ENCODE measurements at places on chromosomes 2 and 18.

DNA sequence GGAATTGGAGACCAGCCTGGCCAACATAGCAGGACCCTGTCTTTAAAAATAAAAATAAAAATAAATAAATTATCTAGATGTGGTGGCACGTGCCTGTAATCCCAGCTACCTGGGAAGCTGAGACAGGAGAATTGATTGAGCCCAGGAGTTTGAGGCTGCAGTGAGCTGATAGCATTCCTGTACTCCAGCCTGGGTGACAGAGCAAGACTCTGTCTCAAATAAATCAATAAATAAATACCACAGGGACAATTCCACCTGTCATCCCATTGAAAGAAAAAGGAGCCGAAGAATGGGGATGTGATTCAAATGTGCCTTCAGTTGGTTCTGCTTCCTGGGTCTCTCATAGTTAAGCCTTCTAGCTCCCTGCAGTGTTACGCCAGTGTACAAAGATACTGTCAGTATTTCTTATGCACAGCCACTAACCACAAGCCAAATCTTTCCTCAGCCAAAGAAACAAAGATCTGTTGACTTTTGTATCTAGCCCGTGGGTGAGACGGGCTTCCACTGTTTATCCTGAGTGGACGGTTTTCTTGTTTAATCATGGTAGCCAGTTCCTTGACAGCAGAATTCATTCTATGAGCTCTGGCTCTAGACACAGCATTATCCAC is 12.6 kb downstream of the LGALSL start:
- H3K4me3 ChIP-seq: no peak overlapping the region
- H3K27ac ChIP-seq: no peak overlapping the region
- no peak for DNase-seq

GRCh38 chr2:96140941-96141623 is 2.8 kb upstream of the ASTL start:
- no peak overlapping the region for H3K27ac ChIP-seq
- H3K4me1 ChIP-seq: peaks cover 8% of the 10 kb centered on the region
- no peak for DNase-seq
- H3K36me3 ChIP-seq: no peaks in the 10 kb centered on the region

DNA sequence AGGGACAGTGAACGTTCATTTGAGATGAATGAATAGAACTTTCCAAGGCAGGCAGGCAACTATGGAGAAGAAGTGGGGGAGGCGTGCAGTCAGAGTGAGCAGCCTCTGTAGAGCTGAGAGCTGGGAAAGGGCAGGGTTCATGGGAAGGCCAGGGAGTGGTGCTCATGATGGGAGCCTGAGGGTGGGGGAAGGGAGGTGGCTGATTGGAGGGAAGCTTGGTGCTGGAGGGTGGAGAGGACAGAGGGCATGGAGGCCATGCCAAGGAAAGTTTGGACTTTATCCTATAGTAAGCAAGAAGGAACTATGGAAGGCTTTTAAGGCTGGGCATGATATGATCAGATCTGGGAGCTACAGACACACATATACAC is 47.6 kb upstream of the LGALSL start:
- peak overlapping the region; percentile 98 for H3K27ac ChIP-seq
- no peaks in the 10 kb centered on the region for H3K36me3 ChIP-seq
- peaks cover 5% of the 10 kb centered on the region for H3K27me3 ChIP-seq

DNA sequence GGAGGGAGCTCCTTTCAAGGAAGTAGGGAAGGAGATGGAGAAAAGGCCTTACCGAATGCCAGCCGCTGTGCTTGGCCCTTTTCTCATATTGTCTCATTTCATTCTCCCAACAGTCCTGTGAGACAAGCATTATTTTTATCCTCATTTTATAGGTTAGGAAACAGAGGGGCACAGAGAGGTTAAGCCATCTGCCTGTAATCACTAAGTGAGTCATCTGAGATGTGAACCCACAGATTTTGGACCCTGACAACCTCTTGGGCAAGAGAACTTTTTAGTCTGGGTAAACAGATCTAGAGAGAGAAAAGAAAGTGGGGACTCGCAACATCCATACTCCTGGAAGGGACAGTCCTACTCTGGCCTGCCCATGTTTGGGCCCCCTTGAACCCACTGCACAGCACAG is 91.7 kb upstream of the LCLAT1 start:
- H3K4me1 ChIP-seq: no peaks in the 10 kb centered on the region
- H3K36me3 ChIP-seq: no peaks in the 10 kb centered on the region
- no peak overlapping the region for H3K4me3 ChIP-seq
- no peak overlapping the region for H3K27ac ChIP-seq
- H3K27me3 ChIP-seq: peaks cover 7% of the 10 kb centered on the region

DNA sequence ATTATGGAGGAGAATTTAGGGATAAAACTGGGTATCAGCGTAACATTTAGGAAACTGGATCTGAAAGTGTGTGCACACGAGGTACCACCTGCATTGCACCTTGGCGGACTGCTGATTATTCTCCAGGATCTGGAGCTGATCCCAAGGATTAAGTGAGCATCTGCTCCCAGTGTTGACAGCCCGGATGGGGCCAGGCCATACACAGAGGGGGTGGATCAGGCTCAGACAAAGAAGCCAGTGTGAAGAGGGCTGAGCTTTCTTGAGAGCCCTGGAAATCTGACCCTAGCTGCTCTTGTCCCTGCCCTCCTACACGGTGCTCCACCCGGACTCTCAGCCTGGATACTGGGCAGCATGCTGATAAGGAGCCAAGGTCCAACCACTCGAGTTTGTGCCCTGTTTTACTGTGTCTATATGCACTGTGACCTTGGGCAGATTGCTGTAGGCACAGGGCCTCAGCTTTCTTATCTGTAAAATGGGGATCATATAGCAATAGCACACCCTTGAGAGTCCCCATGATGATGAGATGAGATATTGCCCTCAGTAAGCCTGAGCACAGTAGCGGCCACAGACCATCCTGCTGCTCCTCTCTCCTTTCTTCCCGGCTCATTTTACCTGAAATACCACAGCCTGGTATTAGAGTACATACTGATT is 396.8 kb upstream of the CELF4 start:
- H3K36me3 ChIP-seq: no peaks in the 10 kb centered on the region
- DNase-seq: no peak
- peaks cover 7% of the 10 kb centered on the region for H3K27me3 ChIP-seq
- no peak overlapping the region for H3K27ac ChIP-seq
- no peaks in the 10 kb centered on the region for H3K4me1 ChIP-seq

- H3K27me3 ChIP-seq: peaks cover 17% of the 10 kb centered on the region
- peaks cover 6% of the 10 kb centered on the region for H3K36me3 ChIP-seq
- peak overlapping the region; percentile 39 for H3K27ac ChIP-seq
- H3K4me1 ChIP-seq: peaks cover 20% of the 10 kb centered on the region
- H3K4me3 ChIP-seq: no peak overlapping the region
These were observed 8.6 kb downstream of the DNAJB2 start for GRCh38 chr2:219287580-219288265.

GRCh38 chr2:162320864-162321517 is 2.5 kb upstream of the IFIH1 start:
- no peak for DNase-seq
- peaks cover 7% of the 10 kb centered on the region for H3K4me1 ChIP-seq
- H3K4me3 ChIP-seq: no peak overlapping the region
- no peaks in the 10 kb centered on the region for H3K36me3 ChIP-seq

- H3K36me3 ChIP-seq: peaks cover 63% of the 10 kb centered on the region
- no peak for DNase-seq
- no peaks in the 10 kb centered on the region for H3K27me3 ChIP-seq
- no peak overlapping the region for H3K4me3 ChIP-seq
These were observed 90.4 kb downstream of the ATAD2B start for GRCh38 chr2:23836505-23836904.

- DNase-seq: no peak
- no peaks in the 10 kb centered on the region for H3K4me1 ChIP-seq
- H3K36me3 ChIP-seq: no peaks in the 10 kb centered on the region
These were observed 494.7 kb upstream of the SETBP1 start for GRCh38 chr18:44186001-44186400.

DNA sequence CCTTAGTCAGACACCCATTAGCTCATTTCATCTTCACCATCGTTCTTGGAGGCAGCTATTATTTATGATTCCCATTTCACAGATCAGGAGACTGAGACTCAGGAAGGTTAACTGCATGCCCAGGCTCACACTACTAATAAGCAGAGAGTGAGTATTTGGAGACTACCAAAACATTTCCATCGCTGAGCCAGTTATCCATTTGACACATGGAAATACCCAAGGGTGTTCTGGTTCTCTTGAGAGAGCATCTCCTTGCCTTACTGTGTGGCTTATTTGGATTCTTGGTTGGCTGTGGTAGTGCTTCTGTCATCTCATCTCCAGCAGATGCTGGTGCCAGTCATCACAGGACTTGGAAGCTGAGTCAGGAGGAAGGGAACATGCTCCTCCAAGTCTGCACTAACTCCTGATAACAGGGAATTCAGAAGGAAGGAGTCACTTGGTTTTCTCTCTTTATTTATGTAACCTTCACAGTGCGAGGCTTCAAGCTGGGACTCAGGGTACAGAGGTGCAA is 55.2 kb downstream of the RASGRP3 start:
- no peak overlapping the region for H3K27ac ChIP-seq
- H3K4me1 ChIP-seq: peaks cover 16% of the 10 kb centered on the region
- H3K36me3 ChIP-seq: peaks cover 2% of the 10 kb centered on the region
- no peak for DNase-seq
- H3K27me3 ChIP-seq: peaks cover 4% of the 10 kb centered on the region

- no peak overlapping the region for H3K27ac ChIP-seq
- no peaks in the 10 kb centered on the region for H3K36me3 ChIP-seq
- H3K4me1 ChIP-seq: peaks cover 24% of the 10 kb centered on the region
- H3K27me3 ChIP-seq: no peaks in the 10 kb centered on the region
- DNase-seq: no peak
These were observed 224.3 kb upstream of the SMAD7 start for GRCh38 chr18:49175071-49175470.

GRCh38 chr2:30756051-30756719 is 51.1 kb downstream of the CAPN13 start:
- no peak overlapping the region for H3K4me3 ChIP-seq
- H3K27ac ChIP-seq: no peak overlapping the region
- no peak for DNase-seq
- no peaks in the 10 kb centered on the region for H3K36me3 ChIP-seq
- peaks cover 63% of the 10 kb centered on the region for H3K27me3 ChIP-seq

DNA sequence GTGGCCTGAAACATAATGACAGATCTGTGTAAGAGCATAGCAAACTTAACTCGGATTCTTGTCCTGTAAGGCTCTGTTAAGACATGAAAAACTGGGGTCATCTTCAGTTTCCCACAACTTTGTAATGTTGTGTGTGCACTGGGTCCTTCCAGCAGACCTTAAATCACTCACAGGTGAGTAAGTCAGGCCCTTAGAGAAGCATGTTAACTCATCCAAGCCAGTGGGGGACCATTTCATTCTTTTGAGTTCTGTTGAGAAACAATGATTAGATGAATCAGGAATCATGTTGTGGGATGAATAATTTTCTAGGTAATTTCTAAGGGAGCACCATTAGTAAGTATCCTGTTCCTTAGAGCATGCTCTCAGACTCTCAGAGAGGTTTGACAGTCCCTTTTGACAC is 167.1 kb downstream of the ESCO1 start:
- H3K27me3 ChIP-seq: no peaks in the 10 kb centered on the region
- no peak overlapping the region for H3K4me3 ChIP-seq
- H3K4me1 ChIP-seq: no peaks in the 10 kb centered on the region
- H3K27ac ChIP-seq: peak overlapping the region; percentile 64

DNA sequence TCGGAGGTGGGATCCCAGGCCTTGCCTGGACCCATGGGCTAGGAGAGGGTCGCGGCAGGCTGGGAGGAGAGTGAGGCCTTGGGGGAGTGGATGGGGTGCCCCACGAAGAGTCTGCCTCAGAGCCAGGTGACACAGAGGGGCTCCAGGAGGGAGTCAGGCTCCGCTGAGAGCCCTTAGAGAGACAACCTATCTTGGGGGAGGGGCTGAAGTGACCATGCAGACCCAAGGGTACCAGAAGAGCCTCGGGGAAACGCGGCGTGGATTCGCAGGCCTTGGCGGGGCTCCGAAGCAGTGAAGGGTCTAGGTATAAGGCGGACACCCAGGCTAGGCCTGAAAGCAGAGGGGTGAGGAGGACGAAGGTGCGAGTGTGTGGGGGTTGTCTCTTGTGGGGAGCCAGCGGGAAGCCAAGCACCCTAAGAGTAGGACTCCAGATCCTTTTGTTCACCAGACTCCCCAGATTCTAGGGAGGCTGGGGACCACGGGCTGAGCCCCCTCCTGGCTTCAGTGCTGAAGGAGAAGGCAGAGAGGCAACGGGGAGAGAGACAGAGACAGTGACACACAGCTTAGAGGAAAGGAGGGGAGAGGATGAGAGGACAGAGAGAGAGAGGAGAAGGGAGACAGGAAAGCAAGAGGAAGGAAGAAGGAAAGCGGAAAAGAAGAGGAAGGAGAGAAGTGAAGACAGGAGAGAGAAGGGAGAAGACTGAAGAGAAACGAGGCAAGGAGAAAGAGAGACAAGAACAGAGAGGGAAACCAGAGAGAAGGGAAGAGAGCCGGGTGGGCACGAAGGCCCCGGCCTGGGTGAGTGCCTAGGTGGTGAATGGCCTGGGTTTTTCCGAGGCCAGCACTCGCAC is 1.1 kb upstream of the HOXD11 start:
- peak overlapping the region; percentile 27 for H3K27ac ChIP-seq
- H3K27me3 ChIP-seq: peaks cover 90% of the 10 kb centered on the region
- peak overlapping the region; percentile 84 for H3K4me3 ChIP-seq
- H3K4me1 ChIP-seq: peaks cover 64% of the 10 kb centered on the region
- no peaks in the 10 kb centered on the region for H3K36me3 ChIP-seq

DNA sequence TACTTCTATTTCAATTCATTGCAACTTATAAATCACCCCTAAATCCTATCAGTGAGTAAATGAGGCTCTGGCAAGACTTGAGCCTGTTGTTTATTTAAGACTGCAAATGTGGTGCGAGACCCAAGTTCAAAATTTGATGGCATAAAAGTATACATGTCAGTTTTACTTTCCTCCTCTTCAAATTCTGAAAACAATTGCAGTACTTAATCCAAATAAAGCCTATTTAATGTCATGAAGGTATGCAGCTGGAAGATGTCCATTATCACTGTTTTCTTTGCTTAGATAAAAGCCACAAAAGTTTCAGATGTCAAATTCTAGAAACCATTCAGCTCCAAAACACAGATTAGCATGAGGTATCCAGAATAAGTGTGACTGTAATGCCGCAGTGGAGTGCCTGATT is 3.3 kb downstream of the APCDD1 start:
- H3K27me3 ChIP-seq: no peaks in the 10 kb centered on the region
- no peak overlapping the region for H3K27ac ChIP-seq
- peaks cover 60% of the 10 kb centered on the region for H3K4me1 ChIP-seq
- H3K36me3 ChIP-seq: peaks cover 3% of the 10 kb centered on the region
- peak overlapping the region; percentile 93 for H3K4me3 ChIP-seq
